Brain (organoid and tissue), 16 donors: ENCODE measurements at places on chromosomes 6 and 20.

- DNase-seq: no peak
Measured at GRCh38 chr20:37238426-37238825, 23.2 kb downstream of the GHRH start.

DNA sequence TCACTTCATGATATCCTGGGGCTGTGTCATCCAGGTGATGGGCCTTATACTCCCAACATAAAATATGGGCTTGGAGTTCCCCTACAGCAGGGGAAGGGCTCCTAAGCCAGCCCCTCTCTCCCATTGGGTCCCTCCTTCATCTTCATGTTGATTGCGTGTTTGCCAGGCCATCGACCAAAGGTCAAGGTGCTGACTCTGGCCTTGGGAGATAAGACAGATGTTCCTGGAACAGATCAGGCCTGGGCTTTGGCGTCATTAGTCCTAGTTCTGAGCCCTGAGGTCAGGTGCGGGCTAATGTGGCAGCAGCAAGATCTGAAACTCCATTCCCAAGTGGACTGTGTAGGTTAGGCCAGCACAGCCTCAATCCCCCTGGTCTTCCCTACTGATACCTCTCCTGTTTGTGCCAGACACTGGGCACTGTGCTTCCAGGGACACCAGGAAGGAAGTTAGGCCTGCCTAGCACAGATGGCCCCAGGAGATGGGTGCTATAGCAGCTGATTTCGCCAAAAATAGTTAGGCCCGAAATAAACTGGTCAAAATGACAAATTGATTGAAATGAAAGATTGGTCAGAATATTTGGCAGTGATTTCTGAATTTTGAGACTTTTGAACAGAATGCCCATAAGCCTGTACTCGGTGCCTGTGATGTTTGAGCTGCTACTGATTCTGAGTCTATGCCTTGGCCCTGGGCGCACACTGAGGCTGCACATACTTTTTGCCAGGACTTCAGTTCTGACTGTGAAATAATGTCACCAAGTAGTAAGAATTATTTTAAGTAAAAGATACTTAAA lies 28.8 kb downstream of the EPB41L1 start:
- DNase-seq: no peak

DNA sequence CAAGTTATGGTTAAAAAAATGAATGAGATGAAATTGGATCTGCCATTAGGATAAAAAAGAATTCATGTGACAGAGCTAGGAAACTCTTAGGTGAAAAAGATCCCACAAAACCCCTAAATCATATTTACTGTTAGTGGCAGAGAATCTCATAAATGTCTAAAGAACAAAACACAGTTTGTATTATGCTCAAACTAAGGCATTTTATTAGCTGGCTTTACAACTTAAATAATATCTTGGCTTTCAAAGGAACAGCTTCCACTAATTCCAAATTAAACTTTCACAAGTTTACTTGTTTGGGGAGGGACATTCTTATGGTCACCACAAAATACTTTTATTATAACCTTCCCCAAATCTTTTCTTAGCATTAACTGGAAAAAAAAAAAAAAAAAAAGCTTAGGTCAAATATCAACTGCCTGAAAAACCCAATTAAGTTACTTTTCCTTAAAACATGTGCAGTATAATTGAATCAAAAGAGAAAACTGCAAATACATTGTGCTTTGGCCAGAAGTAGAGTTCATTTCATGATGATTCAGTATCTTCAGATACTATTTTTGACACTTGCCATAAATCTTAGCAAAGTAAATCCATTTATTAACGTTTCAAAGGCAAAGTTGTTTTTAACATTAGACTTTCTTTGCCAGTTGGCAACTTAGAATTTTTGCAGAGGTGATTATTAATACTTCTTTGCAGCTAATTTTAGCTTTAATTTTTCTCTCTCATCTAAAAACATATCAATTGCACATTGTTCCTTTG lies 14.7 kb upstream of the ALDH8A1 start:
- DNase-seq: no peak

- no peak for DNase-seq
Measured at GRCh38 chr6:75169689-75170586, 35.9 kb downstream of the COL12A1 start.

DNA sequence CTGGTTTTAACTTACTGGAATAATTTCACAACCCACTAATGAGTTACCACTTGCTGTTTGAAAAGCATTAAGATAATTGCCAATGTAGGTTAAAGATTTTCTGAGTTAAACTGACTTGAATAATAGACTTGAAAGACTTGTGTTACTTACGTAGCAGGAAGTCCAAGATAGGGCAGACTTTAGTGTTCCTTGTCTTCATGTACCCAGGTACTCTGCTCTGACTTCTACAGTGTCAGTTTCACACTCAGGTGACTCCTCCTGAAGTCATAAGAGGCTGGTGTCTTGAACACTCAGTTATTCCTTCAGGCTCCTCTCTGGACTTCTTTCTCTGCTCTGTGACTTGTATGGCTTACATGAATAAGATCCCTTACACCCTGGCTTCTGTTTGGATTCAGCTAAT lies 76.3 kb upstream of the SGK1 start:
- no peak for DNase-seq

DNA sequence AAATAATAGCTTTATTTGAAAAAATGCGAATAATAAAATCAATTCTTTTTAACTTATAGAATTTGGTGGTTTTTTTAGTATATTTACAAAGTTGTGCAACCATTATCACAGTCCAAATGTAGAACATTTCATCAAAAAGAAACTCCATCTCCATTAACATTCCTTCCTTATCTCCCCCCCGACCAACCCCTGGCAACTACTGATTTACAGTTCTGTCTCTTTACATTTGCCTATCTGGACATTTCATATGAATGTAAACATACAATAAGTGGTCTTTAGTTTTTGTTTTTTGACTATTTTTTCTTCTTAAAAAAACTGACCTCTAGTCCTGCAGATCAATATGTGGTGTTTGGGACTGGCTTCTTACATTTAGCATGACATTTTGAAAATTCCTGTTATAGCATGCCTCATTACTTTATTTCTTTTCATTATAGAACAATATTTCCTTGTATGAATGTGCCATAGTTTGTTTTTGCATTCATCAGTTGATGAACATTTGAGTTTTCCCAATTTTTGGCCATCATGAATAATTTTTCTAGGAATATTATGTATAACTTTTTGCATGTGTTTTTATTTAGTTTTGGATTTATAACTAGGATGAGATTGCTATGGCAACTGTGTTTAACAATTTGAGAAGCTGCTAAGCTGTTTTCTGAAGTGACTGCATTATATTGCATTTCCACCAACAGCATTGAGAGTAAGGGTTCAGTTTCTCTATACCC lies 344.7 kb downstream of the NKAIN2 start:
- DNase-seq: no peak

GRCh38 chr6:31079656-31080261 lies 32.6 kb downstream of the C6orf15 start:
- DNase-seq: peak; percentile 77

- no peak for DNase-seq
Measured at GRCh38 chr20:14815340-14815739, 477.9 kb upstream of the FLRT3 start.

GRCh38 chr6:5771211-5771610 lies 235.5 kb downstream of the NRN1 start:
- no peak for DNase-seq

GRCh38 chr20:574297-574942 lies 30.8 kb upstream of the CSNK2A1 start:
- no peak for DNase-seq

- no peak for DNase-seq
Measured at GRCh38 chr6:100288311-100288710, 176.4 kb downstream of the SIM1 start.

DNA sequence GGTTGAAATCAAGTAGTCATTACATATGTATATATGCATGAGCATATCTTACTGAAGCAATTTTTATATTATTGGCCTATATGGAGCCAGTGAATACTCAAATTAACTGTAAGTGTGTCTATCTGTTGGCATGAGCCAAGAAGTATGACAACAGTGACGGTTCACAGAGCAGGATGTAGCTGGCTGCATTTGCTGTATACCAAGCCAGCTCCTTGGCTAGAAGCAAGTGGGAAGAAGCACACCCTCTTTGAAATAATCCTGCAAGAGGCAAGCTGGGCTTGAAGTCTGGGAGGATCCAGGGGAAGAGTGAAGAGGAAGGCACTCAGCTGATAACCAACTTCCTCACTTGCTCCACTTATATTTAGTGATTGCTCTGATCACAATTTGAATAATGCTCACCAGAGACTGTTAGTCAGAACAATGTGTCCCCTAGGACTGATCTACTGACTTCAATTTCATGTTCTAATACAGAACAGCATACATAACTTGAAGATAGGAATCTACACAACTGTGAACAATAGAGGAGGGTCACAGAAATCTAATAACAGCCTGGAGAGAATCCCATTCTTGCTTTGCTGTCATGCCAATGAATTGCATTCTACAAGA lies 497.3 kb downstream of the PRKN start:
- no peak for DNase-seq

- no peak for DNase-seq
Measured at GRCh38 chr6:30748851-30749540, 4.6 kb upstream of the IER3 start.
